ENCODE measurements at places on chromosomes 13 and 19. TPM values are rescaled to one million over a fixed set of nuclear protein-coding genes. Genes with fewer than 3 reads are reported as not detected.

Gene SYT5
- polyA plus RNA-seq: 0.30 TPM

Gene MEGF8
- 43.0 TPM for polyA plus RNA-seq

Gene STARD13
- polyA plus RNA-seq: 20.5 TPM

Gene CPT1C
- 11.6 TPM for polyA plus RNA-seq

Gene PLIN4
- polyA plus RNA-seq: 1.4 TPM

DNA sequence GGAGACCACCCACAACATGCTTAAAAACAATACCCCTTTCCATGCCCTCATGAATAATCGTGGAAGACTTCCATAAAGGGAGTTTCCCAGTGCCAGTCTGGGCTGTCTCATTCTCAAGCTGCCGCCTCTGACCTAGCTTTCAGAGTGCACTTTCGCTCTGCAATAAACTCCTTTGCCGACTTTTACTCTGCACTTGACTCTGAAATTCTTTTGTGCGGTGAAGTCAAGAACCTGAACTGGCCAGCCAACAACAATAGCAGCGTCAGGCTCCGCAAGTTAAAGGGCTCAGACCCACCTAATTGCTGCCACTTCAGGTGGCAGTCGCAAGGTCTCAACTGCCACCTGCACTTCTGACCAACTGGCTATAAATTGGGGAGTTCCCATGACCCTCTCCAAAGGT is 10.3 kb upstream of the LEUTX start:
- DNase-seq: no peak

DNA sequence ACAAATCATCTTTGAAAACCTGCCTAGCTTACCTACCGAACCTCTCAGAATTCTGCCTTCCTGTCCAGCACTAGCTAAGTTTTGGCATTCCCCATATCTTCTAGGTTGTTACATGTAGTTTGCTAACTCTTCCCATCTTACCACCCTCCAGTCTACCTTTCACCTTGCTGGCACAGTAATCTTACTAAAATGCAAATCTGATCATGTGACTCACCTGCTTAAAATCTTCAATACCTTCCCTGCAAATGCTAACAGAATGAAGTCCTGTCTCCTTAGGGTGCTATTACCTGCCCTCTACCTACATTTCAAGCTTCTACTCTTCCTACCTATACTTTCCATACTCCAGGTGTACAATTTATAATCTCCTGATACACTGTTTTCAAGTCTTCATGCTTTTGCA is 30.4 kb downstream of the INTS6 start:
- no peak for DNase-seq

GRCh38 chr19:11848594-11849469 is at the start of gene ZNF439:
Gene ZNF439, plus strand, starts transcription at chr19:11848726. Its CDS starts 142 bp downstream, at chr19:11848868.
- peak; percentile 95 for DNase-seq

DNA sequence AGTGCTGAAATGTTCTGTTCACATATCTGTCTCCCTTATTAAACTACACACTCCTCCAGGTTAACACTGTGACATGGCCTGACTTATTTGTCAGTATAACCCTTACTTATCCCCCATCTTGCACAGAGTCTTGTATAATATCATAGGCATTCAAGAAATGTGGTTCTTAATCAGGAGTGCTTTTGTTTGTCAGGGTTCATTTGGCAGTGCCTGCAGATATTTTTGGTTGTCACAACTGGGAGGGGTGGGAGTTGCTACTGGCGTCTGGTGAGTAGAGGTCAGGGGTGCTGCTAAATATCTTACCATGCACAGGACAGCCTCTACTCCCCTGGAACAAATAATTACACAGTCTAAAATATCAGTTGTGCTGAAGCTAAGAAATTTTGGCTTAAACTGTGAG is 20.4 kb upstream of the OBI1 start:
- no peak for DNase-seq

- DNase-seq: no peak
Observed at GRCh38 chr13:29802621-29803020, 47.8 kb downstream of the UBL3 start.

DNA sequence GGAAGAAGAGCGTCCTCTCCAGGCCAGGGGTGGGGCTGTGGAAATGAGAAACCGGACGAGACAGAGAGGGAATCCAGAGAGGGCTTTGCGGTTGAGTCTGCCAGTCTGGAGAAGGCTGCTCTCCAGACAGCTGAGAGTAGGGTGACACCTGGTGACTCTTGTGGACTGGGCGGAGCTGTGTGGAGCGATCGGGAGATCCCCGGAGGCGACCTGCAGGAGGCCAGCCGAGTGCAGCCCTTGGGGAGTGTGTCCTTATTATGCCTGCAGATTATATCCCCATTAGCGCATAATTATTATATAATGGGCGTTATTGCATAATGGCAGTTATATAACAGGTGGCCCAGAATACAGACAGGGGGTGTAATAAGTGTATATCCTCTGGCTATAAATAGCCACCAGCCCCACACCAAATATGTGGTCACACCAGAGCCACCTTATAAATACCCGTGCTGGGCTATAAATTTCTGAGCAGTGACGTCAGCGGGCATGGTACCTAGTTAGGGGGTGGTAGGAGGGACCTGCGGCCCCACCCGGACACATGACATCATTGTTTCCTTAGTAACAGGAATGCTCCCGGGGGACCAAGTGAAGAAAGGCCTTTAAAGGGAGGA is 41.2 kb downstream of the NFIX start:
- DNase-seq: no peak
